GM12891 (cell line): ENCODE measurements at places on chromosomes 12 and 14.

- no peak for DNase-seq
Observed at GRCh38 chr14:25042362-25043299, 7.3 kb downstream of the STXBP6 start.

DNA sequence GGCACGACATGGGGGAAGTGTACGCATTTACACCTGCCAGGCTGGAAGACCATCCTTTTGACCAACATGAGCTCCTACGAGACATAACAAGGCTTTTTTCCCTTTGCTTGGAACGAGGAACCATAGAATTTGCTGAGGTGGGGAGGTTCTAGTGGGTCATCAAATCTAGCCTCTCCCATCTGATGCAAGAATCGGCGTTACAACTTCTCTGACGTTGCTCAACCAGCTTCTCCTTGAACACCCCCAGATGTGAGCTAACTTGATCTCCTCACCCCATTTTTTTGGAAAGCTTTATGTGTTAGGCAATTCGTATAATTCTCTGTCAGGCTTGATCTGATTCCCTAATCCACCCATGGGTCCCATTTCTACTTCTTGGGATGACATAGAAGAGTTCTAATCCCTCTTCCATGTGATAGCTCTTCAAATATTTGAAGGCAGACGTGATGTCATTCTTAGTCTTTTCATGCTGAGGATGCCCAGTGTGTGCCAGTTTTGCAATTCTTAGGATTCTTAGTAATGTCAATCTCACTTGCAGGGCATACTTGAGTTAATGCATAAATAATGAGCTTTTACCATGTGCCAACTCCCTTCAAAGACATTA, 163.6 kb upstream of the PARP11 start:
- DNase-seq: no peak

GRCh38 chr12:2161473-2161872, 108.7 kb downstream of the CACNA1C start:
- no peak for DNase-seq

DNA sequence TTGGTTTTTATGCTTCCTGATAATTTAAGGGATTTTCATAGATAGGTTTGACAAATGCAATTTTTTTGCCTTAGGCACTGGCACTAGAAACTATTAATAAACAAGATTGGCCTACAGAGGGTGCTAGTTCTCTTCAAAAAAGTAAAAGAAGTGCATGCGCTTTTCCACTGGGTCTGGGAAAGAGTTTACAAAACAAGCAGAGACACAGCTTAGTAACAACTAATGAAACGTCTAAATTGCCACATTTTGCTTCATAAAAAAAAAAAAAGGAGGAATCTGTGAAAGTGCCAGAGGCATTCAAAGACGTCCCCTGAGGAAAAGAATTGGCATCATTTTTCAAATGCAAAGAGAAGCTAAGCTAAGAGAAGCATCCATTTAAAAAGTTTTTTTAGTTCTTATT, 58.3 kb upstream of the EEA1 start:
- no peak for DNase-seq

DNA sequence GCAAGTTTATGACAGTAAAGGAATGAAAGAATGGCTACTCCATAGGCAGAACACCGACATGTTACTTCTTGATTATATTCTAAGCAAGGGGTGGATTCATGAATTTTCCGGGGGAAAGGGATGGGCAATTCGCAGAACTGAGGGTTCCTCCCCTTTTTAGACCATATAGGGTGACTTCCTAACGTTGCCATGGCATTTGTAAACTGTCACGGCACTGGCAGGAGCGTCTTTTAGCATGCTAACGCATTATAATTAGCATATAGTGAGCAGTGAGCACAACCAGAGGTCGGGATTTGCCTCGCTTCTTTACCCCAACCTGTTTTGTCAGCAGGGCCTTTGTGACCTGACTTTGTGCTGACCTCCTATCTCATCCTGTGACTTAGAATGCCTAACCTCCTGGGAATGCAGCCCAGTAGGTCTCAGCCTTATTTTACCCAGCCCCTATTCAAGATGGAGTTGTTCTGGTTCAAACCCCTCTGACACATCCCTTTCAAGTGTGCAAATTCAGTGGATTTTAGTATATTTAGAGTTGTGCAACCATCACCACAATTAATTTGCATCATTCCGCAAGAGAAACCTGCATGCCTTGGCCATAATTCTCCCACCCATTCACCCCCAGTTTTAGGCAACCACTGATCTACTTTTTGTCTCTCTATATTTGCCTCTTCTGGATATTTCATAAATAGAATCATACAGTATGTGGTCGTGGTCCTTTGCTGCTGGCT, 27.4 kb downstream of the PALS1 start:
- no peak for DNase-seq

DNA sequence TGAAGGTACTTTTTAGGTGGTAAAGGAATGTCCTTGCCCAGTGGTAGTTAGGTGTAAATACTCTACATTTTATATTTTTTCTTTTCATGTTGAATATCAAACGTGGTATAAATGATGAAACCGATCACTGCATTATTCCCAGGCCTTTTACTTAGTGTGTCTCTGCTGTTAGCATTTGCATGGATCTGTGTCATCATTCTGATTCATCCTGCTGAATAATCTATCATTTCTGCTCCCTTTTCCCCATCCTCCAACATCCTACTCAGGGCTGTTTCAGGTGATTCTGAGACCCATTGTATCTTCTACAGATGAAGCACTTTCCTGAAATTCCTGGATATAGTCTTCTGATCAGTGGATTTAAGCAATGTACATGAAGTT, 61.0 kb upstream of the PTHLH start:
- DNase-seq: no peak

DNA sequence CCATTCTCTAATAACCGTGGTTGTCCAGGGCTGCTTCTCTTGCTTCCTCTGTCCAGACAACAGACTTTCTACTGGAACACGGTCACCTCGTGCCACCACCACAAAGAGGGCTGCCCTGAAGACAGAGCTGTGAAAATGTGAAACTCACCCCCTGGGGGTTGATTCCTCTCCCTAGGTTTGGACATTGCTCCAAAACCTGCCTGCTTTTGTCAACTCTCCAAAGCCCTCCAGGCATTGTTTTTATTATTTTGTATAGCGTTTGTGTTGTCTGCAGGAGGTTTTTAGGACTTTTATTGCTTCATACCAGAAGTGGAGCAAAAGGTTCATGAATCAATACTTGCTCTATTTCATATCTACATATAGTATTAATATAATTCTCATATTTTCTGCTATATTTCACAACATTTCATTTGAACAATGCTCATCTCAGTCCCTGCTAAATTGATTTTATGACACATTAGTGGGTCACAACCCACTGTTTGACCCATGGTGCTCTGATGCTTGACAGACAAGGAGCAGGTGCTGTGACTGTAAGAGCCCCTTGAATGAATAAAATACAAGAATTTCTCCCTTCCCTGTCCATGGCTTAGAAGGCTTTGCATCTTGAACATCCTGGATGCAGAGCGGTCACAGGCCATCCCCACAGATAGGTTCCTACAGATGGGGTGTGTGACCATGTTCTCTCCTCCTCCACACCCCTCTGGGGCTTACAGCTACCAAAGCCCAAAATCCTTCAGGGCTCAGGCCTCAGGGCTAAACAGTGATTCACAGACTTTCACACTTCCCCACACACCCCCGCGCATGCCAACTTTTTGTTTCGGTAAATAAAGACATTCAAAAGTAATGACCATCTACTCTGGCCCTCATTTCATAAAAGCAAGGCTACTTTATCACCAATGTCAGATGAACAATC, 20.6 kb upstream of the EML1 start:
- no peak for DNase-seq

DNA sequence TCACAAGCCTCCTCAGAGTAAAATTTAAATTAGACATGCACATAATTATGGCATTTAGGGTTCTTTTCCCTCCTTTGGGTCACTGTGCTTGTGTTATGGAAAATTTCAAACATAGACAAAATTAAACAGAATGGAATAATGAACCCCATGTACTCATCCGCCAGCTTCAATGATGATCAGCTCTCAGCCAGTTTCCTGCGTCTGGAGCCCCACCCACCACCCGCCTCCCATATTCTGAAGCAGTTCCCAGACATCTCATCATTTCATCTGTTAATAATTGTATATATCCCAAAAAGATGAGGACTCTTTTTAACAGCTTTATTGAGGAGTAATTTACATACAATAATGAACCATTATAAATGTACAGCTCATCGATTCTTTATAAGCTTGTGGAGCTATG, 128.2 kb downstream of the EML1 start:
- DNase-seq: no peak

- DNase-seq: no peak
Observed at GRCh38 chr12:89988188-89988915, 279.7 kb upstream of the ATP2B1 start.

GRCh38 chr12:131536766-131537165, 174.1 kb upstream of the SFSWAP start:
- DNase-seq: no peak

DNA sequence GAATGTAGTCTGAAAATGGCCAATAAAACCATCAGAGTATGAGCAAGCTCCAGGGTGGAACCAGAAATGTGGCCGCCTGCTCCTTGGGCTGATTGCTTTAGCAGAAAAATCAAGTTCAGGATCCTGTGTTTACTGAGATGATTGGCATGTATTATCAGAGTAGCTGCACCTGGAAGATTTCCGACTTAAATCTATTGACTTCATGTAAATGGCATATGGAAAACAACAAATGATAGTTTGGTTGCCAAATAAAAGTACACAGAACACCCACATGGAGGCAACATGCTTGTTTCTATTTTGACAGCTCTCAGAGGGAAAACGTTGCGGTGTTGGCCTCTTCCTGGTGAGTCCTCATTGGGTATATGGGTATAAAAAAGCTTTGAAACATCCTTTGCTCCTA, 31.3 kb downstream of the SOCS2 start:
- DNase-seq: no peak

- no peak for DNase-seq
Observed at GRCh38 chr14:102625564-102626296, 33.3 kb downstream of the RCOR1 start.

DNA sequence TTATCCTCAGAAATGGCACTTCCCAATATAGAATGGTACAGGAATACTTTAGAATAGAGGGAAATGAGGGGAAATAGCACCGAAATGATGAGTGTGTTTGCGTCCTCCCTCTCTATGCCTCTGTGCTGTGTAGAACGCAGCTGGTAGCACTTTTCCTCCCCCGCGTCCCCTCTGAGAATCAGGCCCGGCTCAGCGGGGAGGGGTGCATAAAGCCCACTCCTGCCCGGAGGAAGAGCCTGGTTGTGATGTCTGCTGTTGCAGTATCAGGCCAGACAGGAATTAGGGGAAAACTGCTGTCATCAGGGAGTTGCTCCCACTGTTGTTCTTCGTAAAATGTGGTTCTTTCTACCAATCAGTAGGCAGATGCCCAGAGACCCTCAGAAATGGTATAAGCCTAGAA, 76.0 kb downstream of the GALNT8 start:
- DNase-seq: no peak

DNA sequence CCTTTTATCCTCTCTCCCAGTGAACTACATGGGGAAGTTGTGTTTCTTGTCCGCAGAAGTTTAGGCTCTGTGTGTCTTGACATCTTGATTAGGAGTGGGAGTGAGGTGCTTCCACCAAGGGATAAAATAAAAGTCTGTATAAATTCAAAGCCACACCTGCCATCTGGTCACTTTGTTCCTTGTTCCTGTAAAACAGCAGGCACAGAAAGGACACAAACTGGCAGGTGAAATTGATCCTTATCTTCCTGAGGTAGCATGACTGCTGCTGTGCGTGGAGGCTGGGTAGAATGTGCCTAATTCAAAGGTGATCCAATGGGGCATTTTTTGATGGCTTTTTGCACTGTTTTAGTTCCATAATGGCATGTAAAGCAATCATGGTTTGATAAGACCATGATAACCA, 104.3 kb upstream of the KITLG start:
- DNase-seq: no peak

DNA sequence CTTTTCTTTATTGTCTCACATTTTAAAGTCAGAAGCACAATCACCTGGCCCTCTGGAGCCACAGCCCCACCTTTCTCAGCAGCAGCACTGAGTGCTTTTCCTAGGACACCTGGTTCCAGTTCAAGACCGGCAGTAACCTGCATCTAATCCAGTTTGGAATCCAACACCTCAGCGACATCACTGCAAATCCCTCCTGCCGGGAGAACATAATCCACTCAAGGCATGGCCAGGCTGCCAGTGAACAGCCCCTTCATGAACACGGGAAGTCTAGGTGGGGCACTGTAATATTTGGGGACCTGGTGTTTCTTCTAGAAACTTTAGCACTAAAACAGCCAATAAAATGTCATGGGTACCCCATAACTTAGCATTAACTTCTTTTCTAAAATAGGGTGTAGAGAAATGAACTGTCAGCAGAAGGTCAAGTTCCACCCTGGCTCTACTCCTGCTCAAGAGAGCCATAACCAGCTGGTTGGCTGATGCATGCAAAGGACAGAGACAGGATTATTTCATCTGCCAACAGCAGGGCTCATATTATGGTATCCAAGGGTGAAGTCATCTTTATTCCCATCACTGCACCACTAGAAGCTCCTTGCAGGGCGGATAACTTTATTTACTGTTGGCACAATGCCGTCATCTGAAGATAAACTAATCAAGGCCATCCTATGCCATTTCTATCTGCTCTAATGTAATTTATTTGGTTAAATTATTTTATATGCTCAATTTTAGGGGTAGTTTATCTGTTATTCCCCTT, 76.7 kb downstream of the TTC7B start:
- no peak for DNase-seq

DNA sequence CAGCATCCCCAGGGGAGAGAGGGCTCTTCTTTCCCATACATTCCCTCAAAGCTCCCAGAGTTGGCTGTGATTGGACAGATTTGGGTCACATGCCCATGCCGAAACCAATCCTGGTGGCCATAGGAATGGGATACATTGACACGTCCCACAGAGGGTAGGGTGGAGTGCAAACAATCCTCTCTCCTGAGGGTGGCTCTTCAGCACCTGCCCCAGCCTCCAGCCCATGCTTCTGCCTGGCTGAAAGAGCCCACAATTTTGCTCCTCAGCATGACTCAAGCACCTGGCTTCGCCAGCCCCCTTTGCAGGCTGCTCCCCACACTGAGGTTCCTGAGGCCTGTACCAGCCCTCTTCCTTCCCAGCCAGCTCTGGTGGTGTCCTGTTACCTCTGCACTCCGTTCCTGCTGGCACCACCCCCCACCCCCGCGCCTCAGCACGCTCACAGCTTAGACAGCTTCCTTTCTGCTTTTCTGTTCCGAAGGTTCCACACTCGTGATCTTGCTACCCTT, 71.7 kb downstream of the CCDC92 start:
- DNase-seq: no peak

GRCh38 chr14:99728981-99729451, 44.9 kb downstream of the CYP46A1 start:
- DNase-seq: no peak

- no peak for DNase-seq
Observed at GRCh38 chr14:59228421-59228820, 40.0 kb downstream of the DAAM1 start.

GRCh38 chr12:42698213-42698612, 108.7 kb upstream of the PRICKLE1 start:
- DNase-seq: no peak

GRCh38 chr12:42684802-42685071, 95.2 kb upstream of the PRICKLE1 start:
- DNase-seq: no peak

DNA sequence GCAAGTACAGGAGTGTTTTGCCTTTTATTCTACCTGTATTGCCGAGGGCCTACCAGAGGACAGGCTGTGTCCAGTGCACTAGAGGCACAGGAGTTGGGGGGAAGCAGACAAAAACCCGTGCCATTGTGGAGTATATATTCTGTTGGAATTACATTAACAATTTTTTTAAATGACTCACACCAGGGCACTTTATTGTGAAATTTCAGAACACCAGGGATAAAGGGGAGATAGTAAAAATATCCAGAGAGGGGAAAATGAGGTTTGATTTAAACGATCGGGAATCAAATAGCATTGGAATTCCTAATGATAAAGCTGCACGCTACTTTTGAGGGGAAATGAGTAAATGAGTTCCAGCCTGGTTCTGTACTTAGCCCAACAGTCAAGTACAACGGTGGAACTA, 123.2 kb downstream of the PELI2 start:
- DNase-seq: no peak
